ENCODE measurements at places on chromosomes 2 and 18. TPM values are rescaled to one million over a fixed set of nuclear protein-coding genes. Genes with fewer than 3 reads are reported as not detected.

The TEX44 gene
- not detected for total RNA-seq

The RAB6D gene
- total RNA-seq: not detected

The MDH1B gene
- total RNA-seq: 5.2 TPM

The ARHGEF33 gene
- not detected for total RNA-seq

The CRYGC gene
- not detected for total RNA-seq

The RSAD2 gene
- 0.75 TPM for total RNA-seq

The UGT1A10 gene
- not detected for total RNA-seq

The IER3IP1 gene
- total RNA-seq: 18.7 TPM

The MRPL19 gene
- 71.3 TPM for total RNA-seq

The POTEJ gene
- total RNA-seq: not detected

The GPC1 gene
- total RNA-seq: 117 TPM

The NEU4 gene
- total RNA-seq: 5.9 TPM

The POLR1A gene
- total RNA-seq: 13.5 TPM

The MEP1B gene
- 0.17 TPM for total RNA-seq

The SLC9A2 gene
- 5.8 TPM for total RNA-seq

The MC5R gene
- not detected for total RNA-seq

The DLX1 gene
- total RNA-seq: 9.6 TPM

The CFAP53 gene
- total RNA-seq: 0.64 TPM

The ACVR1C gene
- not detected for total RNA-seq

The KLHL41 gene
- total RNA-seq: not detected

The CELF4 gene
- total RNA-seq: not detected

The COPS9 gene
- 116 TPM for total RNA-seq

The PDCD1 gene
- not detected for total RNA-seq

The SERPINB13 gene
- total RNA-seq: not detected

The INSIG2 gene
- total RNA-seq: 14.6 TPM

The ACAA2 gene
- 73.9 TPM for total RNA-seq

The VWA3B gene
- not detected for total RNA-seq

The KCNF1 gene
- total RNA-seq: 0.17 TPM

The TRABD2A gene
- 0.34 TPM for total RNA-seq

The MAPRE3 gene
- total RNA-seq: 33.5 TPM

The RAPH1 gene
- total RNA-seq: 14.3 TPM

The GAREM1 gene
- total RNA-seq: 2.0 TPM

The COX7A2L gene
- 216 TPM for total RNA-seq

The RIT2 gene
- total RNA-seq: not detected

The FBXO15 gene
- 2.0 TPM for total RNA-seq

The POTEC gene
- not detected for total RNA-seq

The SERPINB11 gene
- total RNA-seq: not detected

The NOSTRIN gene
- total RNA-seq: not detected

The CREG2 gene
- 5.2 TPM for total RNA-seq

The NRP2 gene
- total RNA-seq: 69.1 TPM

The CYP1B1 gene
- 5.5 TPM for total RNA-seq

The UPP2 gene
- total RNA-seq: not detected

The CTNNA2 gene
- total RNA-seq: not detected

The RAD51AP2 gene
- not detected for total RNA-seq

The SEMA4C gene
- 30.7 TPM for total RNA-seq

The ANKRD29 gene
- total RNA-seq: 0.17 TPM

The RAPGEF4 gene
- 3.3 TPM for total RNA-seq

The ABCB11 gene
- total RNA-seq: not detected

The TBC1D8 gene
- 49.8 TPM for total RNA-seq

The SPEG gene
- 22.9 TPM for total RNA-seq

The PLA2R1 gene
- total RNA-seq: 1.1 TPM

The HOXD9 gene
- total RNA-seq: 9.5 TPM

The SLC5A7 gene
- not detected for total RNA-seq

The UGT1A3 gene
- total RNA-seq: 0.78 TPM

The ITGB6 gene
- 17.4 TPM for total RNA-seq
